Stimulated activated CD4-positive, alpha-beta T cell treated with anti-CD3 and anti-CD28 coated beads, TNF-alpha, amount 100 ng/mL, for 4 hours (primary cell): ENCODE measurements at places on chromosomes 7 and 10.
A peak's percentile ranks its signal among the peaks of the same experiment; 100 is the strongest.

DNA sequence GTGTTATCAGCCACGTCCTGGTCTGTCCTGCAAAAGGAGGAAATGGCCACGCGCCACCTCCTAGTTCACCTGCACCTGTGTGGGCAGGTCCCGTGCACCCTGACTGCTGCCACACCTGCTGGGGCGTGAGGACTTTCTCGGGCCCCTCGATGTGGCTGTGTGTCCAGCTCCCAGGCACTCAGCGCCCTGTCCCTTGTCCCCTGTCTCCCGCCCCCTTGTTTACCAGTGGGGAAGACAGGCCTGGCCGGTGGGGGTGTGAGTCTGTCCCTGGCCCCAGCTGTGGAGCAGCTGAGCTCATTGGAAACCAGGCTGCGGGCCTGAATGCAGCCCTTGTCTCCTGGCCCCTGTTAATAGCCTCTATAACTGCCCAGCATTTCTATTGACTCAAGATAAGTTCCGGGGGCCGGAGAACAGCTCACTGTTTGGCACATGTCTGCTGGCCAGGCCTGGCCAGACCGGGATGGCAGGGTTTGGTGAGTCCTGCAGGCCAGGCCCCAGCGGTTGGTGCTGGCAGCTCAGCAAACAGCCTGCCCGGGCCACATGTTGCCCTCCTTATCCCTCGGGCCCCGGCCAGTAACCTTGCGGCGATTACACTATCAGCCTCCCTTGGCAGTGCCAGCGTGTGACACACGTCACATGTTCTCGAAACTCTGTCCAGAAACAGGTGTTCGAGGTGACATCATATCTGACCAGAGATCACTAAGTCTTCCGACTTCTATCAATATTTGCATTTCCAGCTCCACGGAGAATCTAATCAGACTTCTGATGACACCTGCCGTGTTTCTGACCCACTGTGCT, 52.1 kb downstream of the FOXL3 start:
- DNase-seq = no peak

DNA sequence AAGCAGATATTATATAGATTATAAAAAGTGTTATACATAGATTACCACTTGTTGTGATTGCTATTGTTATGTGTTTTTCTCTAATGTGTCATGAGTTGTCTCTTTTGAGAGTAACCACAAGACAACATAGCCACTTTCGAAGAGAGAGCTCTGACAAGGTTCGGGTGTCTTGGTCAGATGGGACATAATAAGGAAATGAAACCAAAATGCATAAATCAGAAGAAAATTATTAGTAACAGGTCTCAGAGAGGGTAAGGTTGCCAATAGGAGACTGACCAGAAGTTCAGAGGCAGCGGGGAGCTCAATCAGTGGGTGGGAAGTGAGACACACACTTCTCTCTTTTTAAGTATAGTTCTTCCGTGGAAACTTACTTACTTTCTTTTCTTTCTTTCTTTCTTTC, 639.2 kb upstream of the POT1 start:
- no peak for DNase-seq

- DNase-seq = peak; percentile 43
These were observed 27.1 kb downstream of the PRLHR start for GRCh38 chr10:118568327-118568848.

DNA sequence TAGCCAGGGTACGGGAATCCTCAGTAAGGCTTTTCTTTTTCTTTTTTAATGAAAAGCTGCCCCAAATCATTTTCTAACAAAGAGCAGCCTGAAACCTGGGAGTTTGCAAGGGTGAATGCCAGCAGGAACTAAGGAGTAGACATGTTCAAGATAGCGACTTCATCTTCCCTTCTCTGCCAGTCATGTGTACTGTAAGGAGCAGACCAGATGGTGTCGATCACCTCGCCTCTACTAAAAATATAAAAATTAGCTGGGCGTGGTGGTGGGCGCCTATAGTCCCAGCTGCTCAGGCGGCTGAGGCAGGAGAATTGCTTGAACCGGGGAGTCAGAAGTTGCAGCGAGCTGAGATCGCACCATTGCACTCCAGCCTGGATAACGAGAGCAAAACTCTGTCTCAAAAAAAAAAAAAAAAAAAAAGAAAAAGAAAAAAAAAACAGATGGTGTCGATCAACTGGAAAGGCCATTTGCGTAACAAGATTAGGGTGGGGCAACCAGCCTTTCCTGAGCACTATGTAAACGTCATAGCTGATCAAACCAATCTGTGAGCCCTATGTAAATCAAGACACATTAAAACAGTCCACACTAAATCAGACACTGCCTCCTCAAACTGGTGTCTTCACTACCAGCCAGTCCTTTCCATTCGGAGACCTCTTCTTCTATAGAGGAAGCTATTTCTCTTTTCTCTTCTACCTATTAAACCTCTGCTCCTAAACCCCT, 33.8 kb downstream of the NOLC1 start:
- no peak for DNase-seq

DNA sequence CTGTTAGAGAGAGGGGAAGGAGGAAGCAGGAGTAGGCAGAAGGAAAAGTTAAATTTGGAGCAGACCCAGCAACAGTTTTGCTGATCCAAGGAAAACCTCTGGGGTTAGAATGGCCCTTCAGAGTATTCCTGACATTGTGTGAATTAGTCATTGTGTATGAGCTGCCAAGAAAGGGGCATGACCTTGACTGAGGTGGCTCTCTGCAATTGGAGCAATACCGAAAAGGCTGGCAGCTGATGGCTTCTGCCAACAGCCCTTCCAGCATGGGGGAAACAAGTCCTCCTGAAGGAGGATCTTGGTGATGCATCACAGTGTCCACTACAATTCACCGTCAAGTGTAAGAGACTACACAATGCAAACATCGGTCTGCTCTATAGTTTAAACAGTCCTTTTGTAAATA, 20.6 kb upstream of the WASL start:
- no peak for DNase-seq

DNA sequence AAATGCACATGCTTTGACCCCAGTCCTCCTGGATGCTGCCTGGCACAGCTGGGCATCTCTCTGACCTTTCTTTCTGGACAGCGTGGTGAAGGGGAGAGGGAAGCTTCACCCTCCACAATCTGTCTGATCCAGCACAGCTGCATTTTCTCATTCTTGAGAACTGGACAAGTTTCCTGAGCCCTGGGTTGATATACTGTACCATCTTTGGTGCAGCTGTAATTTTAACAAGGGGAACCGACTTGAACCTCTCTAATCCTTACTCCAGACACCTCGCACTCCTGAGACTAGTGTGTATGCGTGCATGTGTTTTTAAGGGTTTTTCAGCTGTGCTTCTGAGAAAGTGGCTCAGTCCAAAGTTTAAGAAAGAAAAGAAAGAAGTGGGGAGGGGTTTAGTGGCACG, 655.7 kb downstream of the INHBA start:
- DNase-seq = no peak
